ENCODE measurements at places on chromosomes 2 and 18.

DNA sequence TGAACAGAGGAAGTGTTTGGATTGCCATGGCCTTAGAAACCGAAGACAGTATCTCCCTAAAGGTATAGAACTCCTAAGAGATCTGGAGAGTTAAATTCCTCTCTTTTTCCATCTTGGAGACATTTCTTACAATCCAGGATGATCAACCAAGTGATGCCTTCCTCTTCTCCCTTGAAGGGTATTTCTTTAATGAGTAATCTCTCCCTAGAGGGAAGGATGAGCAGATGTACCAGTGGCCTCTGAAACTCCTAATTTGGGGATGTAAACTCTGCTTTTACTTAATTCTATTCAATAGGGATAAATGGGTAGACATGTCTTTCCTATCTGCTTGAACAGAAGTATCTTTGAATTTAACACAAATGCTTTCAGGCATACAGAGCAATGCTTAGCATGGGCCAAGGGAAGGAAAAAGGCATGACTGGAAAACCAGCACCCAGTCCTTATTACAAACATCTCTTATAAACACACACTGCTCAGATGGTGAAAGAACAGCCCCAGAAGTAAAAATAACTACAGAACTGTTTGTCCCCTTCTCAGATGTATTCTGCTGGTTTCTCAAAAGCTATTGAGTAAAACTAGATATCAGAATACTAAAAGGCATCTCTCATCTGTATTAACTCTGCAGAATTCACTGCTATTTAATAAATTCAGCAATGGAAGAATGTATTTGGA is 4.7 kb upstream of the THNSL2 start:
- H3K4me1 ChIP-seq = peaks cover 2% of the 10 kb centered on the region
- H3K27ac ChIP-seq = no peak overlapping the region
- no peak overlapping the region for H3K4me3 ChIP-seq
- H3K36me3 ChIP-seq = no peaks in the 10 kb centered on the region
- no peaks in the 10 kb centered on the region for H3K27me3 ChIP-seq
- DNase-seq = no peak

GRCh38 chr18:9563331-9563730 is 51.0 kb downstream of the PPP4R1 start:
- H3K27me3 ChIP-seq = no peaks in the 10 kb centered on the region
- peaks cover 6% of the 10 kb centered on the region for H3K36me3 ChIP-seq
- no peaks in the 10 kb centered on the region for H3K4me1 ChIP-seq
- H3K27ac ChIP-seq = no peak overlapping the region

GRCh38 chr18:12742453-12742852 is 39.6 kb downstream of the PSMG2 start:
- H3K4me1 ChIP-seq = no peaks in the 10 kb centered on the region
- H3K4me3 ChIP-seq = no peak overlapping the region
- no peaks in the 10 kb centered on the region for H3K36me3 ChIP-seq
- DNase-seq = no peak

- H3K4me1 ChIP-seq = no peaks in the 10 kb centered on the region
- peaks cover 32% of the 10 kb centered on the region for H3K27me3 ChIP-seq
- no peak for DNase-seq
- no peaks in the 10 kb centered on the region for H3K36me3 ChIP-seq
These were observed 137.7 kb downstream of the CD8B2 start for GRCh38 chr2:106624787-106625380.

DNA sequence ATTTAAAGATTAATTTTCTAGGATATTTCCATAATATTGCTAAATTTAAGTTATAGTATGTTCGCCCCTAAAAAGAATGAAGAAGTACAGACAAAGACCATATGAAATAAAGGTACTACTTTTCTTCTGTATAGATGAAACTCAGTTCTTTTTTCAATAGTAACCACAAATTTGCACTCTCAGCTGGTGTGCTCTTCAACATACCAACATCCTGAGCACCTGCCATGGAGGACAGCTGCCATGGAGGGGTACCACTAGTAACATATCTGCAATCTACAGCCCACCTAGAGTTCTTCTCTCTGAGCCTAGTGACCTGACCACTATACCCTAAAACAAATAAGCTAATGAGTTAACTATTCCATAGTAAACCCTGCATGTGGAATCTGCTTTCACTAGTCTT is 36.8 kb upstream of the ERCC3 start:
- no peaks in the 10 kb centered on the region for H3K27me3 ChIP-seq
- peaks cover 11% of the 10 kb centered on the region for H3K36me3 ChIP-seq
- no peaks in the 10 kb centered on the region for H3K4me1 ChIP-seq
- no peak overlapping the region for H3K4me3 ChIP-seq

- DNase-seq = peak; percentile 8
- H3K4me1 ChIP-seq = peaks cover 3% of the 10 kb centered on the region
- H3K36me3 ChIP-seq = peaks cover 1% of the 10 kb centered on the region
- peak within 1 kb of the TSS; percentile 29 for H3K27ac ChIP-seq
- peaks cover 79% of the 10 kb centered on the region for H3K27me3 ChIP-seq
- no peak within 1 kb of the TSS for H3K4me3 ChIP-seq
These were observed at the start of gene SOX11 for GRCh38 chr2:5691985-5692529. TSS of gene SOX11 (plus strand) at chr2:5692384. CDS start at chr2:5692722, 338 bp downstream.

GRCh38 chr2:30188292-30188691 is 41.5 kb downstream of the YPEL5 start:
- no peak overlapping the region for H3K27ac ChIP-seq
- H3K27me3 ChIP-seq = no peaks in the 10 kb centered on the region

DNA sequence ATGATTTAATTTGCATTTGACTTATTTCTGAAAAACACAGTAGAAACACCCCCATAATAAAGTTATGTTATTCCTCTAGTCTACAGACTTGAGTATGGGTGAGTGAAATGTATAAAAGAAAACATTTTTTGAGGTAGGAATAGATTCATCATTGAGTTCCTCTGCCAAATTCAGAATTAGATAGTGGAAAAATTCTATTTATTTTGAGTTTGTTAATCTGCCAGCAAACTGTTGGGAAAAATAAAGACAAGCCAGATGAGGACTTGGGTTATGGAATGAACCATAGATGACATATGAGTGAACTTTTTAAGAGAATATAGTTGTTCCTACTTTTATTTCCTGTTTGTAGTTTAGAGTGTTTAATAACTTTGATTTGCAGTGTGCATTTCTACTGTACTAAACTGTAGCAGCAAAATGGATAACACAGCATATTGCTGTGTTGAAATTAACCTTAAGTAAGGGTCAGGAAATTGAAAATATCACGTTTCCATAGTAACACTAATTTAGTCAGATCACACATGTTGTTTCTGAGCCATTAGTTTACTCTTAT is 35.6 kb upstream of the PNPT1 start:
- no peaks in the 10 kb centered on the region for H3K27me3 ChIP-seq
- H3K27ac ChIP-seq = no peak overlapping the region
- no peaks in the 10 kb centered on the region for H3K4me1 ChIP-seq
- no peak for DNase-seq

GRCh38 chr2:164890544-164890943 is 48.9 kb upstream of the COBLL1 start:
- DNase-seq = no peak
- H3K36me3 ChIP-seq = no peaks in the 10 kb centered on the region

- H3K4me1 ChIP-seq = no peaks in the 10 kb centered on the region
- no peaks in the 10 kb centered on the region for H3K27me3 ChIP-seq
- H3K4me3 ChIP-seq = no peak overlapping the region
- peaks cover 24% of the 10 kb centered on the region for H3K36me3 ChIP-seq
These were observed 32.0 kb downstream of the ERCC3 start for GRCh38 chr2:127261804-127262406.

DNA sequence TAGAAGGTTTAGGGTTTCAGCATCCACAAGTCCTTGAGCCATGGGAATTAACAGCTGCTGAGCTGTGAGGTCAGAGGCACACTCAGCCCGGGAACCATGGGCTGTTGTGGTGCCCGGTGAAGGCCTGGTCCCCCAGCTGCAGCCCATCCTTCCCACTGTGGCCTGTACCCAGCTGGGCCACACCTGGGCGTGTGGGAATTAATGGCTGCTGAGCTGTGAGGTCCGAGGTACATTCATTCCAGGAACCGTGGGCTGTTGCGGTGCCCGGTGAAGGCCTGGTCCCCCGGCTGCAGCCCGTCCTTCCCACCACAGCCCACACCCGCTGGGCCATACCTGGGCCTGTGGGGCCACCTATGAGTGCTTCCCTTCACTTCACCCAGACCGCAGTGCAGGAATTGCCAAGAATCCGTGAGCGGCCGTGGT is 25.2 kb downstream of the TMEM18 start:
- peaks cover 19% of the 10 kb centered on the region for H3K4me1 ChIP-seq
- H3K36me3 ChIP-seq = no peaks in the 10 kb centered on the region
- H3K4me3 ChIP-seq = no peak overlapping the region
- no peak for DNase-seq
- no peak overlapping the region for H3K27ac ChIP-seq
- H3K27me3 ChIP-seq = no peaks in the 10 kb centered on the region

GRCh38 chr18:58286632-58287352 is 242.8 kb downstream of the NEDD4L start:
- H3K4me3 ChIP-seq = no peak overlapping the region
- H3K4me1 ChIP-seq = peaks cover 12% of the 10 kb centered on the region
- no peaks in the 10 kb centered on the region for H3K36me3 ChIP-seq
- H3K27ac ChIP-seq = no peak overlapping the region
- DNase-seq = no peak

GRCh38 chr2:200426754-200427153 is 83.1 kb downstream of the KCTD18 start:
- no peaks in the 10 kb centered on the region for H3K36me3 ChIP-seq
- no peak overlapping the region for H3K27ac ChIP-seq
- no peak overlapping the region for H3K4me3 ChIP-seq
- no peak for DNase-seq

GRCh38 chr18:42561521-42561920 is 554.0 kb downstream of the RIT2 start:
- no peaks in the 10 kb centered on the region for H3K27me3 ChIP-seq
- H3K4me3 ChIP-seq = no peak overlapping the region
- DNase-seq = no peak
- H3K27ac ChIP-seq = no peak overlapping the region
- no peaks in the 10 kb centered on the region for H3K36me3 ChIP-seq
- H3K4me1 ChIP-seq = no peaks in the 10 kb centered on the region

DNA sequence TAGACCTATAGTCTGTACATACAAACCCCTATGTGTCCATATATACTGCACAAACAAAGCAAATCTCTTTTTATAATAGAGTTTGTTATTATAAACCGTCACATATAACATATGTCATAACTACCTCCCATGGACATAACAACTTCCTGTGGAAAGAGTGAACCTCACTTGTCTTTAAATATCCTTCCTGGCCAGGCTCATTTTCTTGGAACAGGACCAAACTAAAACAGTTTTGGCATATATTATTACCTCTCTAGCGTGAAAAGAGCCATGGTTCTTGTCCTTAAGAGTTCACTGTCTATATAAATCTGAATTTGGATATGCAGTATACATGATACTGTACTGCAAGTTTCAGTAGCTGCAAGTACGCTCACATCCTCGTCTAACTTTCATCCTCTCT is 28.3 kb upstream of the DNAJC27 start:
- no peaks in the 10 kb centered on the region for H3K4me1 ChIP-seq
- no peak overlapping the region for H3K4me3 ChIP-seq
- H3K27me3 ChIP-seq = no peaks in the 10 kb centered on the region
- no peak for DNase-seq

- no peak overlapping the region for H3K4me3 ChIP-seq
- H3K36me3 ChIP-seq = no peaks in the 10 kb centered on the region
- no peaks in the 10 kb centered on the region for H3K27me3 ChIP-seq
- H3K27ac ChIP-seq = no peak overlapping the region
- no peak for DNase-seq
These were observed 93.4 kb downstream of the PARD3B start for GRCh38 chr2:204638471-204639194.

- H3K36me3 ChIP-seq = no peaks in the 10 kb centered on the region
- no peak overlapping the region for H3K27ac ChIP-seq
- no peak for DNase-seq
- no peak overlapping the region for H3K4me3 ChIP-seq
These were observed 211.3 kb downstream of the LOXHD1 start for GRCh38 chr18:46445522-46446313.

DNA sequence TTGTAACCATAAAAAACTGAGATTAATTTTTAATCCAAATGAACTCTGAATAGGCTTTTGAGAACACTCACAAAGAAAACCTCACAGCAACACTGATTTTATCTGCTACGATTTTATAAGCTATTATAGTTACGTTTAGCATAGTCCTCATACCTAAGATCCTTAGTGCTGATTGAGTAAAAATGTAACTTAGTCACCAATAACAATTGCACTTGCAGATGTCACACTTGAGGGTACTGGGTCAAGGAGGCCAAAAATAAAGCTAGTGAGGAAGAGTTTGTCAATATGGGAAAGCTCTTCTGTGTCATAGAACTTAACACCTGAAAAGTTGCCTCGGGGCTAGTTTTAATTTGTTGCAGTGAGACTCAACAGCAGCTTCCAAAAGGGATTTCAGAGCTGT is 706.5 kb upstream of the FAM98A start:
- H3K36me3 ChIP-seq = no peaks in the 10 kb centered on the region
- H3K4me3 ChIP-seq = no peak overlapping the region
- H3K27me3 ChIP-seq = no peaks in the 10 kb centered on the region
- no peak overlapping the region for H3K27ac ChIP-seq

DNA sequence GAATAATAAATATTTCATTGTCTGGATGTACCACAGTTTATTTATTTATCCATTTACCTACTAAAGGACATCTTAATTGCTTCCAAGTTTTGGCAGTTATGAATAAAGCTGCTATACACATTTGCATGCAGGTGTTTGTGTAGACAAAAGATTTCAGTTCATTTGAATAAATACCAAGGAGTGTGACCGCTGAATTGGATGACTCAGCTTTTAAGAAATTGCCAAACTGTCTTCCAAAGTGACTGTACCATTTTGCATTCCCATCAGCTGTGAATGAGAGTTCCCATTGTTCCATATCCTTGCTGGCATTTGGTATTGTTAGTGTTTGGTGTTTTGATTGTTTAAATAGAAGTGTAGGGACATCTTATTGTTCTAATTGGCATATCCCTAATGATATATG is 36.2 kb upstream of the FMNL2 start:
- H3K4me3 ChIP-seq = no peak overlapping the region
- H3K4me1 ChIP-seq = no peaks in the 10 kb centered on the region
- H3K27ac ChIP-seq = no peak overlapping the region
- no peak for DNase-seq
- no peaks in the 10 kb centered on the region for H3K36me3 ChIP-seq

All from activated naive CD8-positive, alpha-beta T cell treated with anti-CD3 and anti-CD28 coated beads for 36 hours (primary cell).